Activated naive CD8-positive, alpha-beta T cell treated with anti-CD3 and anti-CD28 coated beads for 36 hours (primary cell): ENCODE measurements at places on chromosomes 7 and 10. TPM values are rescaled to one million over a fixed set of nuclear protein-coding genes. Genes with fewer than 3 reads are reported as not detected.

ADAP1 gene
- 56.7 TPM for total RNA-seq

GPC2 gene
- 3.6 TPM for total RNA-seq

GRCh38 chr10:70509757-70510147 lies 31.2 kb downstream of the PALD1 start:
- no peak for DNase-seq
- H3K27ac ChIP-seq = no peak overlapping the region
- H3K4me3 ChIP-seq = no peak overlapping the region
- peaks cover 6% of the 10 kb centered on the region for H3K4me1 ChIP-seq

TMEM236 gene
- total RNA-seq = 0.12 TPM

CALML5 gene
- total RNA-seq = not detected

DNA sequence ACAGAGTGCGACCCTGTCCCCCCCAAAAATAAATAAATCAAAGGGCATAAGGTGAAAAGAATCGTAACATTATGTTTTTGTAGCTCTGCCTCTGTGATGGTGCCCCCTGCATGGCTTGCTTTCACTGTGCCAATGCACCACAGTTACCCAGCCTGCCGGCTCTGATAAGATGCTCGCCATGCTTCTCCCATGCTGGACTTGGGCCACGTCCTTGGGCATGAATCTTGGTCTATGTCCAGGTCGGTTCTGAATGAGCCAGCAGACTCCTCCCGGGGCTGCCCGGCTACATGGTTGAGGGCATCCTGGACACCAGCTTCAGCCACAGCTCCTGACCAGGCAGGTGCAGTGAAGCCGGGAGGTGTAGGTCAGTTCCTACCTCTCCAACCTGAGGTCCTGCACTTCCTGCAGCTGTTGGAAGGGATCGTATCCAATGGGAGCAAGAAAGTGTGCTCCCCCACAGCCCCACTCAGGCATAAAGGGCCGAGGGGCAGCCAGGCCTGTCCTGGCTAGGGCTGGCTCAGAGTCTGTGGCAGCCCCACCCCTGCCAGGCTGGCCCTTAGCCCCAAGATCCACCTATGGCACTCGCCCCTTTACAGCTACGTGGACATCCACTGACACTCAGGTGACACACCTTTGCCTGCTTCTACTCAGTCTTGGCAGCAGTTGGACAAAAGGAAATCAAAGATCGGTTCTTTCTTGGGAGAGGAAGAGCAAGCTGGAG lies 34.1 kb downstream of the CHST3 start:
- H3K36me3 ChIP-seq = no peaks in the 10 kb centered on the region
- H3K27ac ChIP-seq = no peak overlapping the region
- DNase-seq = no peak
- no peaks in the 10 kb centered on the region for H3K4me1 ChIP-seq
- no peak overlapping the region for H3K4me3 ChIP-seq
- H3K27me3 ChIP-seq = no peaks in the 10 kb centered on the region

- no peak overlapping the region for H3K4me3 ChIP-seq
- no peaks in the 10 kb centered on the region for H3K36me3 ChIP-seq
- H3K4me1 ChIP-seq = no peaks in the 10 kb centered on the region
- no peak overlapping the region for H3K27ac ChIP-seq
- no peak for DNase-seq
- no peaks in the 10 kb centered on the region for H3K27me3 ChIP-seq
These were observed 42.2 kb upstream of the TCF7L2 start for GRCh38 chr10:112907893-112908292.

SPAM1 gene
- total RNA-seq = not detected

DNA sequence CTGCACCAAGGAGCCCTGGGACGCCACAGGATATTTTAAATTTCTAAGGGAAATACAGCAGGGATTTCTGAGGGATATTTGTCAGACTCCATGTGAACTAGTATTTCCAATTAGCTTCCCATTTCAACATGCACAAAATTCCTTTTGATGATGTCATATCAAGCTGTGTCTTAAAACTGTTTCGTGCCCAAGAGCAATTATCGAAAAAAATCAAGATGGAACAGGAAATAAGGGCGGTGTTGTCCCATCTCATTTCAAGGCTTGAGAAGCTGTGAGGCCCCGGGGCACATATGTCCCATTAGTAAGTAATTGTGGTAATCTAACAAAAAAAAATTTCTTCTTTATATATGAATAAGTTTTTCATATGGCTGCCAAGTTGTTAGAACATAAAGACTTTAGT lies 47.4 kb downstream of the PPP1R17 start:
- H3K27me3 ChIP-seq = no peaks in the 10 kb centered on the region
- DNase-seq = no peak
- H3K4me1 ChIP-seq = no peaks in the 10 kb centered on the region
- H3K4me3 ChIP-seq = no peak overlapping the region
- H3K36me3 ChIP-seq = no peaks in the 10 kb centered on the region
- H3K27ac ChIP-seq = no peak overlapping the region

GRCh38 chr10:75019370-75019769 lies 92.1 kb upstream of the SAMD8 start:
- peaks cover 5% of the 10 kb centered on the region for H3K36me3 ChIP-seq
- no peak overlapping the region for H3K4me3 ChIP-seq
- H3K27ac ChIP-seq = no peak overlapping the region
- H3K27me3 ChIP-seq = no peaks in the 10 kb centered on the region

DNA sequence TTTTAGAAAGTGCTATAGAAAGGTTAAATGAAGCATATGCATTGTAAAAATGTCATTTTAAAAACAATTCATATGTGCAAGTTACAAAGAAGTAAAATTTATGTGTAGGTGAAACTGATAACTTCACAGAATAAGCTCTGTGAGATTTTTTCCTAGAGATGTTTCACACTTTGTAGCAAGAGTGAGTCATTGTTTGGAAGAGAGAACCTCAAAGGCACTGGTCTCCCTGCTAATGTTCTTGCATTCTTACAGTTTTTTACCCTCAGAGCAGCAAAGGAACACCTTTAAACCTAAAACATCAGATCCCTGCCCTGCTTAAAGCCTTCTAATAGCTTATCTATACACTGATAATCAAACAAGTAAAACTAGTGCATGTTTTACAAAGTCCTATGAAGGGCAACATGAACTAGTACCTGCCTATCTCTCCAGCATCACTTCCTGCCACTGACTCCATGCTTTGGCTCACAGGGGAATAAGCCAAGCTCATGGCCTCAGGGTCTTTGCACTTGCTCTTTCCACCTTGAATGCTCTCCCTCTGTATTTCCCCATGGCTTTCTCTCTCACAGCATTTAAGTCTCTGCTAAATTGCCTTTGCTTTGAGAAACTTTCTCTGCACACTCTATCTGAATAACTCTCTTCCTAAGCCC lies 997.0 kb downstream of the GATA3 start:
- peak overlapping the region; percentile 70 for H3K27ac ChIP-seq
- no peak overlapping the region for H3K4me3 ChIP-seq
- no peak for DNase-seq

DNA sequence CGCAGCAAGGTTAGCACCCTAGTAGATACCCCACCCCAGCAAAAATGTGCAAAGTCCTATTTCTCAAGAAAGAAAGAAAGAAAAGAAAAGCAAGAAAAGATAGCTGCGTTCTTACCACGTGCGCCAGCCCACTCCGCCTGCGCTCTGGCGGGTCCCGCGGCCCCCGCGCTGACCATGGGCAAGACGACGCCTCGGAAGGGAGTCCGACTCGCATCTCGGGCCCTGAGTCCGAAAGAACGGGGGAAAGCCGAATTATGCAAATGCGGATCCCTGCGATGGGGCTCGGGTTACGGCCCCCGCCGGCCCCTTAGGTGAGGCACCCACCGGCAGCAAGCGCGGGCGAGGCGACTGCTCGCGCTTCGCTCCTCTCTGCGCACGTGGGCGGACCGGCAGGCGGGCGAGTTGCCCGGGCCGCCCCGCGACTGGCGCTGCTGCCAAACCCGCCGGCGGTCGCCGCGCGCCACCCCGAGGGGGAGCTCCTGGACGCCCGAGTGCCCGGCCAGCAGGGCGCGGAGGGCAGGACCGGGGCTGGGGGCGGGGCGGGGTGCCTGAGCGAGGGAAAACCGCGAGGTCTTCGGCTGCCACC lies 2.4 kb upstream of the EGR2 start:
- peak; percentile 79 for DNase-seq
- H3K27ac ChIP-seq = peak overlapping the region; percentile 89
- peaks cover 22% of the 10 kb centered on the region for H3K36me3 ChIP-seq

DNA sequence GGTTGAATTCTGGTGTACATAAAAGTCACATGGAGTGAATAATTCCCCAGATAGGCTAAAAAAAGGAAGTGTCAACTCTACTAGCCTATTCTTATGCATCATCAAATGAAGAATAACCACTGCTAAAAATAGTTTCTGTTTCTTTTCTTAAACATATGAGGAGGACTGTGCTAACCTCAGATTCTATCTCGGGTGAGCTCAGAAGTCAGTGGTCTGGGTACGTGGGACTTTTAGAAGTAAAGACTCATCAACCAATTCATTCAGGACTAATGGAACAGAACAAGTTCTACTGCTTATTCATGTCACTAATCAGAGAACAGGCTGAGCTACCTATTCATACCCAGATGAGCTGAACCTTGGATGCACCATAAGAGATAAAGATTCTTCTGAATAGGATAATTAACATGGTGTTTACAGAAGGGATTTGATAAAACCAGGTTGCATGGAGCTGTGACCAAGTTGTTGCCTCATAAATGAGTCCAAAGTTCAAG lies 9.5 kb upstream of the ASAH2 start:
- DNase-seq = peak; percentile 42
- peaks cover 13% of the 10 kb centered on the region for H3K4me1 ChIP-seq
- peaks cover 63% of the 10 kb centered on the region for H3K27me3 ChIP-seq
- no peak overlapping the region for H3K4me3 ChIP-seq
- H3K36me3 ChIP-seq = no peaks in the 10 kb centered on the region
- no peak overlapping the region for H3K27ac ChIP-seq

- peaks cover 47% of the 10 kb centered on the region for H3K27me3 ChIP-seq
- H3K4me1 ChIP-seq = peaks cover 3% of the 10 kb centered on the region
- DNase-seq = no peak
- H3K27ac ChIP-seq = no peak overlapping the region
- H3K4me3 ChIP-seq = no peak overlapping the region
- no peaks in the 10 kb centered on the region for H3K36me3 ChIP-seq
These were observed 8.4 kb upstream of the HHEX start for GRCh38 chr10:92681306-92681834.

SPDYE16 gene
- 0.14 TPM for total RNA-seq

ADGRA1 gene
- total RNA-seq = not detected

GRCh38 chr7:33901847-33902246 lies 3.5 kb upstream of the BMPER start:
- DNase-seq = no peak
- no peak overlapping the region for H3K27ac ChIP-seq
- no peaks in the 10 kb centered on the region for H3K36me3 ChIP-seq
- no peak overlapping the region for H3K4me3 ChIP-seq
- peaks cover 80% of the 10 kb centered on the region for H3K27me3 ChIP-seq
- no peaks in the 10 kb centered on the region for H3K4me1 ChIP-seq

- no peaks in the 10 kb centered on the region for H3K36me3 ChIP-seq
- H3K4me1 ChIP-seq = no peaks in the 10 kb centered on the region
- DNase-seq = no peak
- H3K27me3 ChIP-seq = no peaks in the 10 kb centered on the region
These were observed 205.7 kb downstream of the SORCS1 start for GRCh38 chr10:106958589-106959361.

- H3K4me3 ChIP-seq = no peak overlapping the region
- no peaks in the 10 kb centered on the region for H3K36me3 ChIP-seq
- H3K27ac ChIP-seq = no peak overlapping the region
- no peak for DNase-seq
These were observed 24.9 kb downstream of the EPDR1 start for GRCh38 chr7:37945336-37945735.

DNA sequence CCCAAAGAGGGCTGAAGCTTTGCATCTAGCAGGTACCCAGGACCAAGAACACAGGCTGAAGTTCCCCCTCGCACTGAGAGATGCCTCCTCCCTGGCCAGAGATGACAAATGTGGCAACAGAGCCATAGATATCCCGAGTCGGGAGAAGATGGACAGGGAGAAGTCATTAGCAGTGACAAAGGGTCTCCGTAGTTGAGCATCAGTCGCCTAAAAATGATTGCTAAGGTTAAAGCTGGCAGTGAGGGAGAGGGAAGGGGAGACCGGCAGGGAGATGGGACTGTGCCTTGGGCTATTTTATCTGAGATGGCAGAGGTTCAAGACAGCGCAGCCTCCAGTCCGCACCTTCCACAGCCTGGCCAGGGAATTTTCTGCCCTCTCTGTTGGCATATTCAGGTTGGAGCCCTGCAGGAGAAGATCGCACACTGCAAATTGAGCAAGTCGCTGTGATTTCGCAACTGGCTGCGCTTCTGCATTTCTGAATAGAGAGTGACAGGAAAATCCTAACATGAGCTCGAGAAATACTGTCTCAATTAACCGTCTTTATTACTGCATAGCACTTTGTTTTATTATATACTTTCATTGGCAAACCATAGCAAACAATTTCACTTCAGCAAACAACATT lies 238.9 kb upstream of the GPR26 start:
- no peak for DNase-seq
- no peak overlapping the region for H3K27ac ChIP-seq
- no peaks in the 10 kb centered on the region for H3K4me1 ChIP-seq
- peaks cover 1% of the 10 kb centered on the region for H3K36me3 ChIP-seq
- H3K4me3 ChIP-seq = no peak overlapping the region
- peaks cover 7% of the 10 kb centered on the region for H3K27me3 ChIP-seq

DNA sequence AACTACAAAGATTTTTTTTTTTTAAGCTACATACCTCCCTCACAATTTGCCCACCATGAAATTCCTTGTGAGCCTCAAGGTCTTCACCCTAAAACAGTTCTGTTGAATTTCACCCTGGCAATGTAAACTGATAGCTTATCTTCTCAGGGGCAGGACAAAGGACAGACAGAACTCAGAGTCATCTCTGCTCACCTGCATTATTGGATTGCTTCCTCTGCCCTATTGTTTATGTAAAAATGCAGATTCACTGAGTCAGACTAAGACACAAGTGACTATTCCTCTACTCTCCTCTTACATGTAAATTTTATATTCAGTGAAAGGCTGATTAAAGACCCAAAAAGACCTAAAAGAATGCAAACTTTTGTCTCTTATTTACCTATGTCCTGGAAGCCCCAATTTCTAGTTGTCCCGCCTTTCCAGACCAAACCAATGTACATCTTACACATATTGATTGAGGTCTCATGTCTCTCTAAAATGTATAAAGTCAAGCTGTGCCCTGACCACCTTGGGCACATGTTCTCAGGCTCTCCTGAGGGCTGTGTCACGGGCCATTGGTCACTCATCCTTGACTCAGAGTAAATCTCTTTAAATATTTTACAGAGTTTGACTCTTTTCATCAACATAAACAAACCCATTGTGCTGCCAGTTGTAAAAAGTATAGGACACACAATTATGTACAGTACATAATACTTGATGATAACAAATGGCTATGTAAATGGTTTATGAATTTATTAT lies 440.2 kb downstream of the HTR7 start:
- H3K27ac ChIP-seq = no peak overlapping the region
- no peaks in the 10 kb centered on the region for H3K27me3 ChIP-seq
- no peaks in the 10 kb centered on the region for H3K4me1 ChIP-seq
- DNase-seq = no peak
- no peaks in the 10 kb centered on the region for H3K36me3 ChIP-seq

- H3K27ac ChIP-seq = no peak overlapping the region
- no peak for DNase-seq
- H3K4me3 ChIP-seq = no peak overlapping the region
- no peaks in the 10 kb centered on the region for H3K36me3 ChIP-seq
These were observed 905.5 kb downstream of the CNTNAP2 start for GRCh38 chr7:147022056-147022455.
